ENCODE measurements at places on chromosomes 4 and X.

DNA sequence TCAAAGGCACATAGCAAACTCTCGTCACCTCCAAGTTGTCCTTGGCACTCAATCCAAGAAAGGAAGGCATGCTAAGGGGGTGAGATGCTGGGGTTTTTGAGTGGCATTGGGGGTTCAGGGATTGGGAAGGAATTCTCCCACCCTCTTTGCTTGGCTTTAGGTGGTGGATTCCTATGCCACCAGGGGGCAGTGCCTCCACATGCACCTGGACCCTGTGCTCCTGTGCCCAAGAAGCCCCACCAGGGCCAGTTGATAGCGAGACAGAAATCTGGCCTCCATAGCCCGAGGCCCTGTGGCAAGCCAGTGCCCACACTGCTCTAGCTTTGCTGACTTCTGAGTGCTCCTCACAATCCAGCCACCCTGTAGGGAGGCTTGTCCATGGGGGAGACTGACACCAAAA, 2.0 kb upstream of the FATE1 start:
- no peak for DNase-seq

DNA sequence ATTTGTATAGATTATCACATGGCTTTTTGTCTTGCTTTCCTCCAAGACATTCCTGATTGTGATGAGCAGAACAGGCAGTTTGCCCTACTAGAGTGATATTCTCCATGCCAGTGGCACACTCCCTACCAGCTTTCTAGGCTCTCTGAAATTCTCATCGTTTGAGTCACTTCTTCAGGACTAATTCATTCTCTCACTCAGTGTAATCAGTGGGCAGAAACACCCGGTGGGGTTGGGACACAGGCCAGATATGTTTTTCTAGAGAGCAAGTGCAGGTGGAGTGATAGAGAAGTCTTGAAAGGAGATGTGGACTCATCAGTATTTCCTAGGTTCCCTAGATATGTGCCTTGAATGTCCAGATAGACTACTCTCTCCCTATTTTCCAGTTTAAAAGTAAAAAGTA, 13.1 kb downstream of the RAB33A start:
- no peak for DNase-seq

DNA sequence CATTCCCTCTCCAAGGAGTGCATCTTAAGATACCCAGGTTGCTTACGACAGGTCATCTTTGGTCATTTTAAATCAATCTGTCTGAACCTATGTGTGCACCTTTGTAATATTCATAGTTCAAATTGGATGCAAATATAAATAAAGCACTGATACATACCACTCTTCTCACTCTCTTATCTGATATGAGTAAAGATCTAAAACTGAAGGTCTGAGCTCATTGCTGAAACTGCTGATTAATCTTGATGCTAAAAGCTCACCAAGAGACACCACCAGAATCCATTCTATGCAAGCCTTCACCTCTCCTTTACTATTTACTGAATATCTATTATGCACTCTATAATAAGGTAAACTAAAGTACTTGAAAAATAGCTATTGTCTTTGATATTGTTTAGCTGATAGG, 16.6 kb downstream of the HSD17B13 start:
- DNase-seq: no peak

- no peak for DNase-seq
Measured at GRCh38 chr4:150001815-150002214, 76.4 kb upstream of the DCLK2 start.

GRCh38 chr4:10302096-10302495, 155.1 kb downstream of the ZNF518B start:
- DNase-seq: no peak
